ENCODE measurements at places on chromosomes 4 and X.
A peak's percentile ranks its signal among the peaks of the same experiment; 100 is the strongest.

- DNase-seq: no peak
These were observed 119.2 kb downstream of the RAPGEF2 start for GRCh38 chr4:159222043-159222552.

DNA sequence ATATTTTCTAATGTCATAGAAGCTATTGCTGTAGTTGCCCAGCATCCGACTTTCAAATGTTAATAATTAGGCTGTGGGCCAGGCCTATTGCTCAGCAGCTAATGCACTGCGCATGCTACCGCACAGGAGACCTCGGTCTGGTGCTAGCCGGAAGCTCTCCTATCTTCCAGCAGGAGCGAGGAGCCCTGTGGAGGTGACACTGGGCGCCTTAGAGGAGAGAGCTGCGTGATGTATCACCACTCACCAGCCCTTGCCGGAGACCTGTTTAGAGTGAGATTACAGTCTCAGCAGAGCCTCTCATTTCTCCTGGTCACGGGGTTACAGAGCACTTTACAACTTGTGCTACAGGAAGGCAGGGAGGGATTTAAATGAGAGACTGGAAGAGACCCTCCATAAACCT is 31.1 kb upstream of the MID1IP1 start:
- DNase-seq: no peak

DNA sequence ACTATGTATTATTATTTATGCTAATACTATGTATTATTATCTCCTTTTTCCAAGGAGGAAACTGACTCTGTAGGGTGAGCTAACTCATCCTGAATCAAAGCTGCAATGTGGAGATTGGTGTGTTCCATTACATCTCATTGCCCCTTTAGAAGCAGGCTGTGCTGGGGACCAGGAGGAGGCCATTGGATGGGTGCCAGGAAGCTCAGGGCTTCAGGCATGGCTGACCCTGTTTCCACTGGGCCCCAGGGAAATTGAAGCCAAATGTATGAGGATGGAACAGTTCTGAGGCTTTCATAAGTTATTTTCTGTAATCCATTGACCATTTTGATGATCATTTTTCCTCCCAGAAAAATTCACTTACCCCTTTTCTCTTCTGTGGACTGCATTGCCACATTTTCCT is 418.8 kb upstream of the ZFP42 start:
- DNase-seq: no peak

DNA sequence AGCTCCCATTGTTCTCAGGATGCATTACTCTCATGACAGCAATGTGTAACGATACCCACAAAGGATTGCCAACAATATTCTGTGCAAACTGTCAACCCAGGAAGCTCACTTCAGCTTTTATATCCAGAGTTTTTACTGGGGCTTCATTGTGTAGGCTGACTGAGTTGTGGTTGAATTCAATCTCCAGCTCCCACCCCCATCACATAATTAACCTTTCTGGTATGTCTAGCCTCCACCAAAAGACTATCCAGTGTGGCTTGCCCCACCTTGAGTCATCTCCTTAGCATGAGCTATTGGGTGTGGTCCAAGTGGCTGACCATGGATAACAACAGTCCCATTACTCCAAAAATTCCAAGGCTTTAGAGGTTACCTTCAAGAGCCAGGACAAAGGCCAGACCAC is 17.7 kb upstream of the TAB3 start:
- DNase-seq: no peak

- no peak for DNase-seq
These were observed 47.6 kb downstream of the FBXW7 start for GRCh38 chr4:152488246-152488645.

DNA sequence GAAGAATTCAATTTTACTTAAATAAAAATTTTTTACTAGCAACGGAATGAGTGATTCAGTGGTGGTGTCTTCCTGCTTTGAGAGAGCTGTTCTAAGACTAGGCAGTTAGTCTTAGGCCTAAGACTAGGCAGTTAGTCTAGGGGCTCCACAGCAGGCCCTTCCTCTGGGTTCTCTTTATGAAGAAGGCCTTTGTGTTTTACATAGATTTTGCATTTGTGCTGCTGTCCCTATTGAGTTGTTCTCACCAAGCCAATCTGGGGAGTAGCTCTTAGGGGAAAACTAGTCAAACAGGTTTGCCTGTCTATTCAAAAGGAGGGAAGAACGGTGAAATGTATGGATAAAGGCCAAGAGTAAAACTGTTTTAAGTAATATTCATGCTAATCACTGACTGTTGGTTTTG is 7.6 kb downstream of the UGT8 start:
- DNase-seq: peak; percentile 17

DNA sequence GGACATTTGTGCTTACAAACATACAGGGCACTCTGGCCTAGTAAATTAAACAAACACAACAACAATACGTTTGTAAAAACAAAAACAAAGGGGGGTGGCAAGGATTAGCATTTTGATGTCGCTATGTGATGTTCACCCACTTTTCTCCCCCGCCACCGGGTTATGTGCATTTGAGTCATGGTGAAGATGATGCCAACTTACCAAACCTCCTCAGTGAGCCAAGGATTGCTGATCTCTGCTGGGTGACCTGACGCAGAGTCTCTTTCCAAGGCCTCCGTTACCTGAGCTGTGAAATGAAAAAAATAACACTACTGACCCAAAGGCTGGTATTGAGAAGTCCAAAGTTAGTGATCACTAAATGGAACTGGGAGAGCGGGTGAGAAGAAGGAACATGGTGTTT is 85.4 kb downstream of the RBM47 start:
- no peak for DNase-seq

GRCh38 chr4:71833232-71833900 is 49.5 kb upstream of the GC start:
- no peak for DNase-seq

- DNase-seq: no peak
These were observed 31.8 kb downstream of the MSL3 start for GRCh38 chrX:11789809-11790208.

GRCh38 chr4:138192113-138192512 is 50.0 kb downstream of the SLC7A11 start:
- DNase-seq: no peak

- no peak for DNase-seq
These were observed 49.2 kb downstream of the MOSPD2 start for GRCh38 chrX:14922437-14922836.

- no peak for DNase-seq
These were observed 970.4 kb downstream of the RPA4 start for GRCh38 chrX:97854086-97854485.

GRCh38 chr4:177271915-177272766 is 37.5 kb upstream of the NEIL3 start:
- no peak for DNase-seq

DNA sequence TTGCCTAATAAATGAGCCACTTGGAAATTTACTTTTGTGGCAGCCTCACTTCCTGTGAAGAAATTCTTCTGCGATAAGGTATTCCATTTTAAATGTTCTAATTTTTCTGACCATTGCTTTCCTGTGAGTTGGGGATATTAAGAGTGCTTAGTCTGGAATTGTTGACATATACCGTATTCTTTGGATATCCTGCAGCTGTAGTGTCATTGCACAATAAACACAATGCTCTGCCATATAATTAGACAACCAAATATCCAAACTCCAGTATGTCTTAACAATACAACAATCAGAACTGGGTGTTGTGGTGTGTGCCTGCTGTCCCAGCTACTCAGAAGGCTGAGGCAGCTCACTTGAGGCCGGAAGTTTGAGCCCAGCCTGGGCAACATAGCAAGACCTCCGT is 99.4 kb downstream of the LUZP4 start:
- no peak for DNase-seq

DNA sequence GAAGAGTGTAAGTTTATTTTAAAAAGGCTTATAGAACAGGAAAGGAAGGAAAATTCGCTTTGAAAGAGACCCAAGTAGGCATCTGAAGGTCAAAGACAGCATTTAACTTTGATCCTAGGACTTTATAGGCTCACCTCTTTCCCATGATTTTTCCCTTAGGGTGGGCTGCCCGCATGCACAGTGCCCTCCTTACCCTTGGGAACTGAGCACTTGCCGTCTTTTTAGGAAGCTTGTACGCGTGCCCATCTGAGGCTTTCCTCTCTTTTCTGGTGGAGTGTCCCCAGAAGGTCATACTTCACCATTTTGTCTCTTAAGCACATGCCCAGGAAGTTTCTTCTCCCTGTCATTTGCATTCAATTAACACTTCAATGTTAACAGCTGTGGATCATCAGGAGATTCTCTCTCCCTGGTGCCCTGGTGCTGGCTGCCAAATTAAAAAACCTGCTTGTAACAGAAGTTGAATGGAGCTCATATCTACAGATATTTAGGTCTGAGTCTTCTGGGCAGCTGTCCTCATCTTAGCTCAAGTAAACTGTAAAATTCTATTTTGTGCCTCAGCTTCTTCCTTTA is 38.4 kb upstream of the IL9R start:
- DNase-seq: no peak

DNA sequence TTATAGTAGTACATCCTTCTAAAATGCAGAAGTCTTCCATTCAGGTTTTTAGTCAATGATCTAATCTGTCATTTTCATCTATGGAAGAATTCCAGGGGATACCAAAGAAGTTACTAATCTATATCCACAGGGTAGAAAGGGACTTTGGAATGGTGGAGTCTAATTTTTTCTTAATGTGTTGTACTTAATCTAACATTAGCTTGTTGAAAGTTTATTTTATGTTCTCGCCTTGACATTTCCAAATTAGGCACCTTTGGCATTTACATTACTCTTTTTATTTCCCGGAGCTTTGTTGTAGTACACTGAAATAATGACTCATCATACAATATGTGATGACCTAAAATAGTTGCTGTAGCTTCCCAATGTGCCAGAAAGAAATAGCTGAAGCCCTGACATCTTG is 91.5 kb downstream of the HTR2C start:
- DNase-seq: no peak

- DNase-seq: no peak
These were observed 14.6 kb downstream of the ALB start for GRCh38 chr4:73418677-73419076.

DNA sequence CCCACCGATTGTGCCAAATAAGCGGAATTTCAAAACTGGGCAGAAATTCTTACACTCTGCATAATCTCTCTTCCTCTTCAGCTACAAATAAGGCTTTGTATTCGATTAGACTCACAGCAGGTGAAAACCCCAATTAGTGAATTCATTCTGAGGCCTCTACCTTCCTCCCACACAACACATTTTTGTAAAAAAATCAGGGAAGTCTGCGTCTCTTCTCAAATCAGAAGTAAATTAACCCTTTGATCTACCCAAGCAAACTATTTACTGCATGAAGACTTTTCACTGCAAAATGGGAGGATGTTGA is 200.6 kb upstream of the FTHL17 start:
- no peak for DNase-seq

DNA sequence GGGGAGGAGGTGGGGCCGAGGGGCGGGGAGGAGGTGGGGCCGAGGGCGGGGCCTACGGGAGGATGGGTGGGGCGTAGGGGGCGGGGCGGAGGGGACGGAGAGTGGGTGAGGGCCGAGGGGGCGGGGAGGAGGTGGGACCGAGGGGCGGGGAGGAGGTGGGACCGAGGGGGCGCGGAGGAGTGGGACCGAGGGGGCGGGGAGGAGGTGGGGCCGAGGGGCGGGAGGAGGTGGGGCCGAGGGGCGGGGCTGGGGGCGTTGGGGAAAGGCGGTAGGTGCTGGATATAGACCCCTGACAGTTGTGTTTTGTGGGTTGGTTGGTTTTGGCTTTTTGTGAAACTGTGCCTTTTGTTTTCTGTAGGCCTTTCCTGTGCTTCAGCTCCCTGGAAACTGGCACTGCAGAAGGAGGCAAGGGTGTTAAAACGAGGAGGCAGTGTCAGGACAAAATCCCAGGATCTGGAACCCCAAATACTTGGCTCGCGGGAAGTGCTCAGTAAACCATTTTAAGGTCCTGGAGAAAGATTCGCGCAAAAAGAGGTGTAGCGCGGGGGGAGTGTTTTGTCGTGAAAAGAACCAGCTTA is 580 bp upstream of the MMGT1 start:
- DNase-seq: peak; percentile 68

GRCh38 chrX:75337525-75337924 is 63.6 kb downstream of the UPRT start:
- no peak for DNase-seq

DNA sequence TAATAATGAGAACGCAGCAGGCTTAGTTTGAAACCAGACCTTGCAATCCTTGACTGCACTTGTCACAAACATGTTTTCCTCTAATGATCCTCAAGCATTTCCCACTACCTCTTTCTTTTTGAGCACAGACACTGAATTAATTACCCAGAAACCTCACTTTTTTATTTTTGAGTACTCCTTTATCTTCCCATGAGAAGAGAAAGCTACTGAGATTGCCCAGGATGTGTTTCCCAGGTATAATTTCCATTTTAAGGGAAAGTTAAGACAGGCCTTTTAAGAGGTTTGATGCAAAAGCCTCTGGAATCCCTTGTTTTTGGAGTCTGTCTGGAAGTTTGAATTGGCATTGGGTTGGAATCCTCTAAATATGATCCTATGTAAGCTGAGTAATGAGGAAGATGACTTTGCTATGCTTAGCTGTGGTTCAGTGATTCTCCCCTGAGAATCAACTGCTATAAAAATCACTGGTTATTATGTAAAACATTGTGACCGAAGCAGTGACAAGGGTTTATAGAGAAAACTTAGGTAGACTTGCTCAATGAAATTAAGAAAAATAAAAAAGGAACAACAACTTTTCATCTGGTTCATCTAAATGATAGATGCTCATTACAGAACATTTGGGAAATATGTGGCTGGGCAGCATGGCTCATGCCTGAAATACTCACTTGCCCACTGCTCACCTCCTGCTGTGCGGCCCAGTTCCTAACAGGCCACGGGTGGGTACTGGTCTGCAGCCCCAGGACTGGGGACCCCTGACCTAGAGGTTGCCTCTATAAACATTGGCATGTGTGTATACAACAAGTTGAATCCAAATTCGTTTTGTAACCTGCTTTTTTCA is 10.8 kb upstream of the RHOH start:
- DNase-seq: no peak

GRCh38 chrX:51853251-51853650 is 40.2 kb upstream of the MAGED1 start:
- DNase-seq: no peak

DNA sequence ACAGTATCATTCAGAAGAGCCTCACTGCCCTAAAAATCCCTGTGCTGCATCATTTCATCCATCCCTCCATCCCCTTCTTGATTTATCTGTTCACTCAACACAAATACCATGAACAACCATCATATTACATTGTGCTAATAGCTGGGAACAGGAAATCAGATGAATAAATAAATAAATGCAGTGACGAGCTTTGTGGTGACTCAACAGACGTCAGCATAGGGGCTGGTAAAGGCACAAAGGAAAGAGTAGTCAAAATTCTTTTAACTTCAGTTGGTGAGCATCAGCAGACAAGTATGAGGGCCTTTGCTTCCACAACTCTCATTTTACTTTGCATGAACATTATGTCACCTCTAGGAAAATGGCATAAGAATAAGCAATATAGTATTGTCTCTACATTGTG is 65.5 kb downstream of the EDNRA start:
- no peak for DNase-seq
